Vagina (tissue), 2 donors: ENCODE measurements at places on chromosomes 4 and X.

DNA sequence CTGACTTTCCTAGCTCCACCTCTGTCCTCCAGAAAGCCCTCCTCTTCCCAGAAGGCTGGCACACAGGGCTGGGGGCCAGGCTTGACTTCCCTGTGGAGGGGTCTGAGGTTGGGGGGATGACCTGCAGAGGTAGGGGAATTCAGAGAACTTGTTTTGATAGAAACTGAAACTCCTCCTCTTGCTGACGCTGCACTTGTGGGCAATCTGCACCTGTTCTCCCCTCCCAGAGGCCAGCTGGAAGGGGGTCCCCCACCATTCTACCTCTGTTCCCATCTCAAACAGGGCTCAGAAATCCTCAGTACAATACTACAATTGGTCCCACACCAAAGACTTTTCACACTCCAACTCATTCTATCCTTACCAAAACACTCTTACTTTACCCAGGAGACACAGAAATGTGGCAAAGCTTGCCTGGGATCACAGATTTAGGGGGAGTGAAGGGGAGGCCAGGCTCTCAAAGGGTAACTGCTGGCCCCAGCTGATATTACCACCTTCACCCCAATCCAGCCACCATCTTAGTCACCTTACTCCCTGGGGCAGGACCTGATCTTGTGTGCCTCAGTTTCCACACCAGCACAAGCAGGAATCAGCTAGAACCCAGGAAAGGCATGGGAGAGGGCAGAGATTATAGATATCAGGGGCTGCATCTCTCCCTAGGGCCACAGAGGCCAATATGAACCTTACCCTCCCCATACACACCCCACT, 18.5 kb downstream of the OTUD5 start:
- DNase-seq = no peak

- DNase-seq = no peak
These were observed 1491.6 kb downstream of the TECRL start for GRCh38 chr4:62917649-62918048.

DNA sequence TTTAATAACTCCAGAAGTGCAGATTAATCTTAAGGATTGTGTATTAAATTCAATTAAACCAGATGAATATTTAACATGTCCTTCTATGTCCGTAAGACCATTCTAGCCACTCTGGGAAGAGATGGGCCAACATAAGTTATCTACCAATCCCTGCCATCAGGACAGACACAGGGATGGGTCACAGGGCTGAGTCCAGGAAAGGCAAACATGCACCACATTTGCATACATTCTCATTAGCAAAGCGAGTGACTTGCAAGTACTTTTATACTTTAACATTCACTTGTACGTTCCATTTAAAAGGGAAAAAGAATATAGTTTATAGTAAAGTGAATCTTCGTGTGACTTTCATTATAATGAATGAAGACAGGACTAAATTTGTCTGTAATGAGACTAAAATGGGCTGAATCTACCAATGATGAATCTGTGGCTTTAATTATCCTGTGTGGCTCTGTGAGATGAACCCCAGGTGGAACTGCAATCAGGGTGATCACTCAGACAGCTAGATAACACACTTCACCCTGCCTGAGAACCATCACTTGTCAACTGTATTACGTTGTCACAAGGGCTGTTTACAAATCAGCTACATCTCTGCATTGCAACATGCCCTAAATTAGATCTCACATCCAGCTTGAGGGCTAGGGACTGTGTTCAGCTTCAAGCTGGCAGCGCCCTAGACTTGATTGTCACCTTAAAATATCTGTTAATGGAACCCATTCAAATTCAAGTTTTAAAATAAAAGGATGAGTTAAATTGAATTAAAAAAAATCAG, 77.2 kb downstream of the SH3KBP1 start:
- no peak for DNase-seq

DNA sequence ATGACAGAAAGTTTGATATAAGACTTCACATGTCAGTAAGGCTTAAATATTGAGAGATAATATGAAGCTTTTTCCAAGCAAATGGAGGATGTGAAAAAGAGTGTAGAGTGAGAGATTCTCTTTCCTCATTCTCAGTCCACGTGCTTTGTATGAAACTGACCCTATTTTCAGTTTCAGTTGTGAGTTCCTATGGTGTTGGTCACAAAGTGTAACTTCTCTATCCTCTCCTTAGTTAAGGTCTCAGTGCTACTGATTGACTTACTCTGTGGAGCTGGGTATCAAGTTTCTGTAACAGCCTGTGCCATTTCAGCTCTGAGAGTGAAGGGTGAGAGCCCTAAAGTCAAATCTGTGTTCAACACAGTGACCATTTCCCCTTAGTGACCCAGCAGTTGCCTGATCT, 277.2 kb downstream of the EPHA5 start:
- DNase-seq = no peak

DNA sequence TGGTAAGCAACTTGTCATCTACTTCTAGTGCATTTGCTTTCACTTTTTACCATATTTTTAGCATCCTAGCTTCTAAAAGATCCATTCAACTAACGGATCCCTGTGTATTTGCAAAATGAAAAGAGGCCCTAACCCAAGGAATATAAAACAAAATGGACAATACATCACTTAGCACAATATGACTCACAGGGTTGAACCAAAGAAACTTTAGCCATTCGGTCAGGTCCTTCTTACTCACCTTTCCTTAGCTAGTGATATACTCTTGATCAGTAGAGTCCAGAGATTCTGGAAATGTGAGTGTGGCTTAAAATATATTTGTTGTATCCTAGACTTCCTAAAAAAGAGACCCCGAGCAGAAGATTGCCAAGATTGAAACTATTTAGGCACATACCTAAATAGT, 19.5 kb downstream of the TMPRSS11E start:
- no peak for DNase-seq

GRCh38 chr4:107747748-107748486, 27.9 kb upstream of the PAPSS1 start:
- no peak for DNase-seq

GRCh38 chr4:16977081-16977480, 78.6 kb upstream of the LDB2 start:
- DNase-seq = no peak

DNA sequence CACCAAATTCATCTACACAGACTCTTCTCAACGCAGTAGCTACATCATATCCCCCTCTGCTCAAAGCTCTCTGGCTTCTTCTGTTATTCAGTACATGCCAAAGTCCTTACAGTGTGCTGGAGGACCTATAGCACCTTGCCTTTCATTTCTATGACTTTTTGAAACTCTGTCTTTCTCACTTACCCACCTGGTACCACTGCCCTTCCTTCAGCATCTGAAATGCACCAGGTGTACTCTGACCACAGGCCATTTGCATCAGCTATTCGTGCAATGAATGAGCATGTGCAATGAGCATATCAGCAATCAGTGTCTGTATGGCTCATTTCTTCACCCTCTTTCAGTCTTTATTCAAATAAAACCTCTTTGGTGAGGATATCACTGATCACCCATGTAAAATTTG, 399.9 kb downstream of the RAB28 start:
- no peak for DNase-seq

DNA sequence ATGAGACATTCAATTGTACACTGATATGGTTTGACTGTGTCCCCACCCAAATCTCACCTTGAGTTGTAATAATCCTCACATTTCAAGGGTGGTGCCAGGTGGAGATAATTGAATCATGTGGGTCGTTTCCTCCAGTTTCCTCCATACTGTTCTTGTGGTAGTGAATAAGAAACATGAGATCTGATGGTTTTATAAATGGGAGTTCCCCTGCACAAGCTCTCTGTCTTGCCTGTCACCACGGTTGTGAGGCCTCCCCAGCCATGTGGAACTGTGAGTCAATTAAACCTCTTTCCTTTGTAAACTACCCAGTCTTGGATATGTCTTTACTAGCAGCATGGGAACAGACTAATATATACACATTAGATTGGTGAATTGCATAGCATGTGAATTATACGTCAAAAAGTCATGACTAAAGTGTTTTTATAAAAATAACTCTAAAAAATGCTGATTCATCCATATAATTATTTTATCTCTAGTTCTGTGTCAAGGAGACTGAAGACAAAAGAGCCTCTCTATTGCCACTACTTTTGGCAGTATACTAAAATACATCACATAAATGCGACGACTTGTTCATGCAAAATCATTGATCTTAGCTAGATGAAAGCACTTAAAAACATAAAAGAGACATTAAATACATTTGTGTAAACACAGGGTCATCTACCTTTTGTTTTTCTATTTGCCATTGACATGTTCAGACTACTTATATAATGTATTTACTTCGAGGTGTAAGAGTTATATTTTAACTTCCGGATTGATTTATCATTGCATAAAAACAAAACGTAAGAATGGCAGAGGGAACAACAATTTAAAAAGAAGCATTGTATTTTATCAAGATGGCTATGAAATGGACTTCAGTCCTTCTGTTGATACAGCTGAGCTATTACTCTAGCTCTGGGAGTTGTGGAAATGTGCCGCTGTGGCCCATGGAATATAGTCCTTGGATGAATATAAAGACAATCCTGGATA, 50.1 kb downstream of the YTHDC1 start:
- DNase-seq = no peak

DNA sequence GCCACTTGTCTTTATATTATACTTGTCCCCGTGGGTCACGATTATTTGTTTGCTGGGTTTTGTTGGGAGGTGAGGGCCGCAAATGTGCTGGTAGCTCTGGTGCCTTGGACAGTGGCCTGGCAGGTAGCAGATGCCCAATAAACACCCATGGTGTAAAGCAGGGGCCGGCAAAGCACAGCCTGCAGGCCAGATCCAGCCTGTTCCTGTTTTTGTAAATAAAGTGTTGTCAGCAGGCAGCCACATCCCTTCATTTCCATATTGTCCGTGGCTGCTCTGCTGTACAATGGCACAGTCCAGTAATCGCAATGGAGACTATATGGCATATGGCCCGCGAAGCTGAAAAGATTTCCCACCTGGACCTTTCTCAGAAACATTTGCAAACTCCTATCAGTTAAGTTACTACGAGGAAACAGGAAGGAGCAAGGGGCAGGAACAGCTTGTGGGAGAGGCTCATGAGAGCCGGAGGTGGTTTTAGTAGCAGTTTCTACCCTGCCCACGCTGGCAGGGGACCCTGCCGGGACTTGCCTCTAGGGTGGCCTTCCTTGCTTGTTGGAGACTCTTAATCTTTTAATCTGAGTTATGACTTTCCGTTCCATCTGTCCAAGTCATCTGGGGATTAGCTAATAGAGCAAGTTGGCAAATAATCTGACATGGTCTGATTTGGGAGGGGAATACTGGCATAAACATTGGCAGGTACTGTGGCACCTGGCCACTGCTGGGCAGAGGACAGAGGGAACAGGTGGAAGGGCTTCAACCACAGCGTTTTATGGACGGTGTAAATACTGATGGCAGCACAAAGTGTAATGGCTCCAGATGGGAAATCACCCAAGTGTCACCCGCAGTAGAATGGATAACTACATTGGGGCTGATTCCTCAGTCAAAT, 19.6 kb downstream of the CLCN4 start:
- no peak for DNase-seq

DNA sequence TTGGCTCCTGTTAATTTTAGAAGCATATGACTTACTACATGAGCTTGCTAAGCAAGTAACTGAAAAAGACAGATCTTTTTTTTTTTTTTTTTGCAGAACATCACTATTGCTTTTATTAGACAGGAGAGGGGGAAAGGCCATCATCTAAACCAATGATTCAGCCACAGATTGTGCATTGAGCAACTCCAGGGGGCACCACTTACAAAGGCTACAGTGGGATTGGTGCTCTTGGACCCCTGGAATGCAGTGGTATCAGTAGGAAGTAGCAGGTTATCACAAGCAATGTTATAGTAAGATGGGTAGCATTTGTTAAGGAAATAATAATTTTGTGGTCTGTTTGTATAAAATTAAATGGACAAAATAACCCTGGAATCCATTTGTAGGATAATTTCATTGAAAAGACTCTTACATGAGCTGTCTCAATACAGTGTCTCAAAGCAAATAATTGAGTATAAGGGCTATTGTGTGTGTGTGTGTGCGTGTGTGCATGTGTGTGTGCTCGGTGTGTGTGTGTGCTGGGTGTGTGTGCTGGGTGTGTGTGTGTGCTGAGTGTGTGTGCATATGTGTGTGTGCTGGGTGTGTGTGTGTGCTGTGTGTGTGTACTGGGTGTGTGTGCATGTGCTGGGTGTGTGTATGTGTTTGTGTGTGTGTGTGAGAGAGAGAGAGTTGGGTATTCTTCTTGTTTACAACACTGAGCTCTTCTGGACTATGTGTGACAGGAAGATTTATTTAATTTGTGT, 296.3 kb downstream of the PCDH7 start:
- no peak for DNase-seq

DNA sequence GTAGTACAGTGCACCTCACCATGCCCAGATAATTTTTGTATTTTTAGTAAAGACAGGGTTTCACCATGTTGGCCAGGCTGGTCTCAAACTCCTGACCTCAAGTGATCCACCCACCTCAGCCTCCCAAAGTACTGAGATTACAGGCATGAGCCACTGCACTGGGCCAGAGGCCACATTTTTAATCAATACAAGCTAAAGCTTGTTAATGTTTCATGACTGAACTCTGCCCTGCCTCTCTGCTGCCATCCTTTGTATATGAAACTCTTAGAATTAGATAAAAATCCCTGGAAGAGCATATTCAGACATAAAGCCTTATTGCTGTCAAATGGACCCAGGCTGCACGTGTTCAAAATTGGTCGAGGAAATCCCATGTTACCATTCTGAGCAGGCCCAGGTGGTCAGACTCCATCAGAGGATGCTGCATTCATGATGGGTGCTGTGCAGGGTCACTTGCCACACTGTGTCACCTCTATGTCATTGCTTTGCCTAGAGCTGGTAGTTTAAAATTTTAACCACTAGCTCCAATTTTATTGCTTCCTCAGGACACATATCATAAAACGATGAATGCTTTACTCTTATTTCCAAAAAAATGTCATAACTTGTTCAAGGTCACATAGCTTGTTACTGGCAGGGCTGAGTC, 45.2 kb downstream of the LNX1 start:
- no peak for DNase-seq

GRCh38 chr4:2500547-2500946, 31.6 kb downstream of the RNF4 start:
- DNase-seq = no peak

- no peak for DNase-seq
These were observed 17.8 kb downstream of the ZNF81 start for GRCh38 chrX:47854474-47854873.

DNA sequence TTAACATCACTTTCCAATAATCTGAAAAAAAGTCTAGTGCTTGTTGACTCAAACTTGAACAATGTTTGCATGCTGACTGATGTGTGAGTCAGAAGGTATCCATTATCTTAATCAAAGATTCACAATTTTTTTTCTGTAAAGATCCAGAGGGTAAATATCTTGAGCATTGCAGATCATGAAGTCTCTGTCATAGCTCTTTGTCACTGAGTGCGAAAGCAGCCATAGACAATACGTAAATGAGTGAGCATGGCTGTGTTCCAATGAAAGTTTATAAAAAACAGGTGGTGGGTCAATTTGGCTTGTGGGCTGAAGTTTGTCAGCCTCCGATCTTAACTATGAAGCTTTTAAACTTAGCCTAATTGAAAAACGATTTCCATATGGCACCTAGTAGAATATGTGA, 37.7 kb downstream of the NHS start:
- DNase-seq = no peak
